ENCODE measurements at places on chromosomes 6 and 20.

- DNase-seq, result no peak
Observed at GRCh38 chr6:154950979-154951344, 44.2 kb upstream of the TIAM2 start.

DNA sequence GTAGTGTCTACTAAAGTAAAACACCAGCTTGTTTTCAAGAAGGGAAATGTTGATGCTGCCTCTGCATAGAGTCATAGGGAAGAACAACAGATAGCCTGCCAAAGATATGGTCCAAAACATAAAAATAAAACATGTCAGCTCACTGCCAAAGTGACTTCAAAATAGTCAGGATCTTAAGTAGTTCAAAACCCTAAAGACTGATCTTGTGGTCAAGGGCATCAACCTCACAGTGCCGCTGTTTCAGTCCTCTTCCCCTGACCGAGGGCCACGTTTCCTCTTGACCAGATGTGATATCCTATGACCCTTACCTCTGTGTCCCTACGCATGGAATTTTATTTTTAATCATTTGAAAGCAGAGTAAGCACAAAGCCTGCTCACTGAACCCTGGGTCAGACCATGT is 104.2 kb upstream of the CNKSR3 start:
- no peak for DNase-seq

DNA sequence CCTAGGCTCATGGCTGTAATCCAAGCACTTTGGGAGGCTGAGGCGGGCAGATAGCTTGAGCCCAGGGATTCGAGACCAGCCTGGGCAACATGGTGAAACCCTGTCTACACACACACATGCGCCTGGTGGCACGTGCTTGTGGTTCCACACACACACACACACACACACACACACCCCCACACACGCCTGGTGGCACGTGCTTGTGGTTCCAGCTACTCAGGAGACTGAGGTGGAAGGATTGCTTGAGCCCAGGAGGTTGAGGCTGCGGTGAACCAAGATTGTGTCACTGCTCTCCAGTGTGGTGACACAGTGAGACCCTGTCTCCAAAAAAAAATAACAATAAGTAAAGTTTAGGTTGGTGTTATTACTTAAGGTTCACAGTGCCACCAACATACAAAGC is 165.8 kb downstream of the ZFAND3 start:
- DNase-seq, result no peak

DNA sequence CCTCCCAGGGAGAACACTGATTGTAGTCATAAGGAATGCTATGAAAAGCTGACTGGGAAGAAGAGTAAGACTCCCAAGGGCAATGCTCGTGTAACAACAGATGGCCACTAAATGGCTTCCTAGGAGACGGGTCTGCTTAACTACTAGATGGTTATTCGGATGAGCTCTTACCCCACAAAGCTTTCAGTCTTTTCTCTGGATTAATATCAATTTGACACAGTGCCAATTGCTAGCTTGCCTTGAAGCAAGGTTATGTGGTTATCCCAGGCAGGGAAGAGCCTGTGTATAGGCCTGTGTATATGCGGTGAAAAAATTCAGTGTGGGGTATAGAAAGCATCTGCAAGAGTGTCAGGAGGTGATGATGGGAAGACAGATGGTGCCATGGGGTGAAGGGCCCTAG is 86.4 kb upstream of the NOX3 start:
- DNase-seq, result no peak

- DNase-seq, result no peak
Observed at GRCh38 chr20:6829510-6830116, 62.1 kb downstream of the BMP2 start.

- peak; percentile 98 for DNase-seq
Observed at GRCh38 chr6:6699741-6700367, 111.3 kb downstream of the LY86 start.

GRCh38 chr20:5090191-5090590 is 29.6 kb downstream of the PCNA start:
- DNase-seq, result no peak

DNA sequence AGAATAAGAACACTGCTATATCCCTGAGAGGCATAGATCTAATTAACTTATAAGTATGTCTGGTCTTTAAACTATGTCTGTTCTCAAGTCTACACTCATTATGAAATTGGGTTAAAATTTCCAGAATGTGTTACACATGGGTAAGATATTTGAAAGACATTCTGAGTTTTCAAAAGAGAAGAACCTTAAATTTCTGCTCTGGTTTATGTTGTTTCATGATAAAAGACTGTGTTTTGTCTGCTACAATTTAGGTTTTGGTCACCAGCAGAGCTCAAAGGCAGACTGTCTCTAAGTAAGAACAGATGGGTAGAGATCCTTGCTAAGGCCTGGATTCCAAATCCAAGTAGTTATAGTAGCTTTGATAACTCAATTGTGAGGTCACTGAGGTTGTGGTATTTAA is 6.0 kb downstream of the STMND1 start:
- no peak for DNase-seq

DNA sequence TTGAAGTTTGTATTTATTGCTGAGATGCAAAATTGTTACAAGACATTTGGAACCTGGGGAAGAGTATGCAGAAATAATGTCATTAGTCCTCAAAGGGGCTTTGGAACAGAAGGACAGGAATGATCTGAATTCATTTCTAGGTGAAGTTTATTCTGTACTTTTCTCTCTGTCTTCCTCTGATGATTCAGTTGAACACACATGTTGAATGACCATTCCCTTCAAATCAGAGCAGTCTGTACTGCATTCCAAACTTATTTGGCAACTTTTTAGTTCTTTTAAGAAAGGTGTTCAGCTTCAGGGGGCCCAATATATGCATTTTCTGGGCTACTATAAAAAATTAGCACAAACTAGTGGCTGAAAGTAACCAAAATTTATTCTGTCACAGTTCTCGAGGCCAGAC is 213.9 kb upstream of the LAMP5 start:
- DNase-seq, result no peak

GRCh38 chr6:27772261-27773001 is 139.8 kb downstream of the OR2B2 start:
- peak; percentile 90 for DNase-seq

GRCh38 chr6:130559166-130559565 is 193.3 kb downstream of the TMEM200A start:
- DNase-seq, result no peak

DNA sequence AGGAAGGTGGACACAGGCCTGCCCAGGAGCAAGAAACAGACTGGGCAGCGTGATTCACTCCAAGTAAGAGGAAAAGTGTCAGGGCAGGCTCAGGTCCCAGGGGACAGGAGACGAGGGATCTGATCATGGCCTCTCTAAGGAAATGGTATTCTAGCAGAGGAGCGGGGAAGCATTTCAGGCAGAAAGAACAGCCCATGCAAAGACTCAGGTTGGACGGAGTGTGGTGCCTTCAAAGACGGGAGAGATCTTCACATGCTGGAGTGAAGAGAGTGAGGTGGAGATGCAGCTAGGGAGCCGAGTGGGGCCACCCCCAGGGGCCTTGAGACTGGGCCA is 161.1 kb downstream of the SYCP2 start:
- DNase-seq, result no peak

DNA sequence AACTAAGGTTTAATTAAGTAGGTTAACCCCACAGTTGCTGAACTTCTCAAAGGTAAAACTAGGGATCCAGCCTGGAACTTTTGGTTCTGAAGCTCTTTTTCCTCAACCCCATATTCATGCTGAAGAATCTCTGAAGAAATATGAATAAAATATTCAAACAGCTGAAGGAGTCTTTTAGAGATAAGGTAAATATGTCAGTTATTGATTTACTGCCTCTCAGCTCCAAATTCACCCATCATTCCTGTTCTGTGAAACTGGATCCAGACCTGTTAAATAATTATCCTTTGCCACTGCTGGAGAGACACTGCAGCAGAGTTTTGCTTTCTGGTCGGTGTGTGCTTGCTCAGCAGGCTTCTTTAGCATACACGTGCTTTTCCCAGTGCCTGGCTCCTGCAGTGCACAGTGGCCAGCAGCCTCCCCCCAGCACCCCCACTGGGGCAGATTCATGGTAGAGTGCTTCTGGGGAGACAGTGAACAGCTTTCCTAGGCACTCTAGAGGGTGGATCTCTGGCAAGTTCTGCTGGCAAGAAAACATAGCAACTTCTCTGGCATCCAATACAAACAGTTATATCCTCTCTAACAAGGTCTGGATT is 62.0 kb upstream of the BCLAF1 start:
- no peak for DNase-seq

- peak; percentile 60 for DNase-seq
Observed at GRCh38 chr6:157597461-157598312, 216.7 kb downstream of the ZDHHC14 start.

DNA sequence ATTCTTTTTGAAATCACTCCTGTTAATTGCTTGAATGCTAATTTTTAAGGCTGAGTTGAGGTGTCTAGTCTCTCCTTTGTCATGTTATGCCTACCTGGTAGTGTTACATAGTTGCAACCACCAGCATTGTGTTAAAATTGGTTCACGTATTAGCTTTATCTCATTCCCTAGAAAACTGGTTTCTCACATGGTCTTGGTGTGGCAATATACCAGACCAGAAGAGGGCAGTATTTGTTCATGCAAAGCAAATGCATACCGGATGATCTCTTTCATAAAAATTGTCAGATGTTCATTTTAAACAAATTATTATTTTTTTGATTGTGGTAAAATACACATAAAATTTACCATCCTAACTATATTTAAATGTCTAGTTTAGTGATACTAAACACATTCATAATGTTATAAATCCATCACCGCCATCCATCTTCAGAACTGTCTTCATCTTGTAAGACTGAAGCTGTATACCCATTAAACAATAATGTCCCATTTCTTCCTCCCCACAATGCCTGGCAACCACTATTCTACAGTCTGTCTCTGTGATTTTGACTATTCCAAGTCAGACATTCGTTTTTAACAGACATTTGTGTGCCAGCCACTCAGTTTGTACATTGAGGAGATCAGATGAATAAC is 92.8 kb downstream of the ATRN start:
- DNase-seq, result peak; percentile 66

DNA sequence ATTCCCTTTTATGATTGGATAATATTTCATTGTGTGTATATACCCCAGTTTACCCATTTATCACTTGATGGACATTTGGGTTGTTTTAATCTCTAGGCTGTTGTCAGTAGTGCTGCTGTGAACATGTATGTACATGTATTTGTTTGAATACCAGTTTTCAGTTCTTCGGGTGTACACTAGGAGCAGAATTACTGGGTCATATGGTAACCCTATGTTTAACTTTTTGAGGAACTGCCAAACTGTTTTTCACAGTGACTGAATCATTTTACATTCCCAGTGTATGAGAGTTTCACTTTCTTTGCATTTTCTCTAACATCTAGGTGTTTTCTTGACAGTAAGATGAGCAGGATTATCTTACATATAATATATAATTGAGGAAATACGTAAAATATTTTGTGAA is 44.7 kb upstream of the ADIG start:
- no peak for DNase-seq

DNA sequence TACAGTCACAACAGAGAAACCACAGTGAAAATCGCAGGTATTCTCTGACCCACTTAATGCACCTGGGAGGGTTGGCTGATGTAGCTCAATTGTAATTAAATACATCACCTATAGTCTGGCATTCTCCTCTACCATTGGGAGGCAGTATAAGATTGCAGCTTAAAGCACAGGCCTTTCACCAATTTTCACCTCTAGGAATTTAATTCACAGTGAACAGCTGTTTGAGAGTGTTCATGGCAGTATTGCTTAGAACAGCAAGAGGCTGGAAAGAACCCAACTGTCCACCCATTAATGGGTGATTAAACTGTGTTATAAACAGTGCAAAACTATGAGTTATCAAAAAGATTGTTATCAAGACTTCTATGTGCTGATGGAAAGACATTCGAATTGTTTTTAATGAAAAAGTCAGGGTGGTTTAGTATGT is 2.0 kb downstream of the EDEM2 start:
- peak; percentile 16 for DNase-seq

DNA sequence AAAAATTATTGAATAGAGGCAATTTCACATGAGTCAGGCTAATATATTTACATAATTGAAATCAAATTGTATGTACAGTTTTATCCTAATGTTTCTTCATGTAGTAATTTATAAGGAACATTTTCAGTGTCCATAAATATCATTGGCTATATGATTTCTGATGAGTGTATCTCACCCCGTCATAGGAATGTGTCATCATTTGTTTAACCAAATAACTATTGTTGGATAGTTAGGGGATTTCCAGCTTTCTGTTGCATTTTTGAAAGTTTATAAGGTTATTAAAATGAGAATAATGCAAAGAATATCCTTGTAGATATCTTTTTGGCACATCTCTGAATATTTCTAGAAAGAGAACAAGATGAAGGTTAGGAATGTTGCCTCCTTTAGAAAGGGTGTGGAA is 39.0 kb downstream of the SYTL3 start:
- no peak for DNase-seq

GRCh38 chr6:5498579-5498899 is 237.2 kb downstream of the FARS2 start:
- DNase-seq, result no peak

DNA sequence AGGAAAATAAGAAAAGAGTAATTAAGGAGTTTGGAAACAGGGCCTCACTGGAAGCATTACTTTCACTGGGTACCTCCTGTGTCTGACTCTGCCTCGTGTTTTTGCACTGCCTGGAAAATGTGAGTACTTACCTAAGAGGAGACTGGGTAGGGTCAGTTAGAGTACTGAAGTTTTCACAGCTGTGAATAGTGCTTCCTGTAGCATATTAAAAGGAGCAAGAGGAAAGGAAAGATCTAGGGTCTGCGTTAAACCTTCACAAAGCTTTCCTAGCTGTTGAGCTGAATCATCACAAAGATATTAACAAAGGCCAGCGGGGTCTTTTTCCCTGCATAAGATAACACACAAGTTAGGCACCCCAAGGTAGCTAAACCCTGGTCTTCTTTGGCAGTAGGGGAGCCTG is 82.3 kb downstream of the MLIP start:
- DNase-seq, result no peak

- no peak for DNase-seq
Observed at GRCh38 chr20:46394872-46395760, 11.3 kb downstream of the ELMO2 start.

- no peak for DNase-seq
Observed at GRCh38 chr20:12528104-12528503, 480.7 kb upstream of the SPTLC3 start.

DNA sequence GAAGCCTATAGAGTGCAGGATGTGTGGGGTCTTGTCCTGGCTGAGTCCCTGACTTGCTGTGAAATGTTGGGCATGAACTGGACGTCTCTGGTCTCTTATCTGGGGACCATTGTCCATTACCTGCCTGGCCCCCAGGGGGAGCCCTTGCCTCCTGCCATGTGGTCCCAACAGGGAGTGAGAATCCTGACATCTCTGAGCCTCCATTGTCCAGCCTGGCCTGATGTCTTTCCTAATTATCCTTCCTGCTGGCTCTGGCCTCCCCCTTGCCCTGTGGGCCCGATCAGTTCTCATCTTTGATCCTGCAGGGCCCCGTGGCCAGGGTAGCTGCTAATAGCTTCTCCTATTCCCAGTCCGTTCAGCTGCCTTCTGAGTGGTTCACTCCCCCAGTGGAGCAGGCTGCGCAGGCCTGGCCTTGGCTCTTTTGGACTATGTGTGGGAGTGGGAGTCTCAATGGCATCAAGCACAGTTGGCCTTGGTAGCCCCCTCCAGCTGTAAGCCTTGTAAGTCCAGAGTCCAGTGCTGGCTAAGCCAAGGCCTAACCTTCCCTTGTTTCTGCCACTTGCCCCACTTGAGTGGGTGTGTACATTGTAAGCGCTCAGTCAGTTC is 77.9 kb upstream of the RALY start:
- peak; percentile 68 for DNase-seq

GRCh38 chr6:99306341-99306740 is 43.1 kb downstream of the FAXC start:
- no peak for DNase-seq

- no peak for DNase-seq
Observed at GRCh38 chr20:49521356-49521755, 38.9 kb upstream of the KCNB1 start.

GRCh38 chr20:61482056-61482887 is 230.2 kb downstream of the CDH4 start:
- DNase-seq, result no peak
